ENCODE measurements at places on chromosomes 3 and 15. TPM values are rescaled to one million over a fixed set of nuclear protein-coding genes. Genes with fewer than 3 reads are reported as not detected.

The CCDC191 gene
- 0.78 TPM for total RNA-seq

The STAB1 gene
- not detected for total RNA-seq

DNA sequence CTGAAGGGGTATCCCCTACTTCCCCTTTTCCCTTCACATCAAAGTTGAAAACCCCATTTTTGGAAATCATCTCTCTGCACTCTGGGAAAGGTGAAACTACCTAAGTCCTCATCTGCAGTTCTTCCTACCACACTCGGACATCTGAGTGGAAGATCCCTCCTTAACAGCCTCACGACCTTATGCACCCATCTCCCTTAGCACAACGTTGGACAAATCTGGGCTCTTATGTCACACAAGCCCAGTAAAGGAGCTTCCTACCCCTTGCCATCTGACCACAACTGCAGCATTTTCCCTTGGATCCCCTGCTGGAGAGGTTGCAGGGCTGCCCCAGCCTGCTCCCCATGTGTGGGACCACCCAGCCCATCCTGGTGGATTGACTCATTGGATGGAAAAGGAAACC is 252.1 kb upstream of the ST8SIA2 start:
- DNase-seq: no peak

The CHRM5 gene
- not detected for total RNA-seq

DNA sequence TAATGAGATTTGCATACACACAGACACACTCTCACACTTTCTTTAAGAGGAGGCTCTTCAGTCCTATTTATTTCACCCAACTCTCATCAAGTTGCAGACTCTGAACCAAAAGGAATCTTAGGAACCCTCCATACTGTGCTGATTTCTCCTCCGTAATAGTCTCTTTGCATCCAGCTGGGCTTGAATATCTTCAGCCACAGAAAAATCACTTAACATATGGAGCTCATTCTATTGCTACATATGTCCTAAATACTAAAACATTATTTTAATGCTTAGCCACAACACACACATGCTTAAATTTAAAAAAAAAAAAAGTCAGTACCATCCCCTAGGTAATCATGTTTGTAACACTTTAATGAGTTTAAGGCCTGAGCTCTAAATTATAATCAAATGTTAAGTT is 287.5 kb upstream of the CNTN6 start:
- DNase-seq: no peak

The CTXND1 gene
- total RNA-seq: not detected

- no peak for DNase-seq
Measured at GRCh38 chr3:23518441-23518840, 287.3 kb upstream of the UBE2E1 start.

GRCh38 chr3:49327485-49327884 is 12.4 kb downstream of the USP4 start:
- DNase-seq: peak; percentile 37

DNA sequence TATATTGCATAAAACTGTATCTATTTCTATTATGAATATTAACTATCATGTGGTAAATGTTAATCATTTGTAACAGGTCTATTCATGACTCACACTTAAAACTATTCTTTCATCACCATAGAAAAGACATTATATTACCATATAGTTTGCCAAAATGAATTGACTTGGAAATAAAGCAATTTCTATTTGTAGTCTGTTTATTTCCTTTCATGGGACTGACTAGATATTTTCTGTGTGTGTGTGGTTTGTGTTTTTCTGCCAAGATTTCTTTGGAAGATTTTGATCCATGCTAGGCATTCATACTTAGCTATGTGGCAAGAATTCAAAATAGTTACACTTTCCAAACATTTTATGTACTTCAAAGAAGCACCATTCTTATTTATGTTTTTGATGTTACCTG is 522.5 kb upstream of the AGTR1 start:
- no peak for DNase-seq

GRCh38 chr15:38129531-38130204 is 123.0 kb upstream of the SPRED1 start:
- peak; percentile 70 for DNase-seq

- no peak for DNase-seq
Measured at GRCh38 chr3:129393271-129393670, 35.2 kb downstream of the EFCAB12 start.

DNA sequence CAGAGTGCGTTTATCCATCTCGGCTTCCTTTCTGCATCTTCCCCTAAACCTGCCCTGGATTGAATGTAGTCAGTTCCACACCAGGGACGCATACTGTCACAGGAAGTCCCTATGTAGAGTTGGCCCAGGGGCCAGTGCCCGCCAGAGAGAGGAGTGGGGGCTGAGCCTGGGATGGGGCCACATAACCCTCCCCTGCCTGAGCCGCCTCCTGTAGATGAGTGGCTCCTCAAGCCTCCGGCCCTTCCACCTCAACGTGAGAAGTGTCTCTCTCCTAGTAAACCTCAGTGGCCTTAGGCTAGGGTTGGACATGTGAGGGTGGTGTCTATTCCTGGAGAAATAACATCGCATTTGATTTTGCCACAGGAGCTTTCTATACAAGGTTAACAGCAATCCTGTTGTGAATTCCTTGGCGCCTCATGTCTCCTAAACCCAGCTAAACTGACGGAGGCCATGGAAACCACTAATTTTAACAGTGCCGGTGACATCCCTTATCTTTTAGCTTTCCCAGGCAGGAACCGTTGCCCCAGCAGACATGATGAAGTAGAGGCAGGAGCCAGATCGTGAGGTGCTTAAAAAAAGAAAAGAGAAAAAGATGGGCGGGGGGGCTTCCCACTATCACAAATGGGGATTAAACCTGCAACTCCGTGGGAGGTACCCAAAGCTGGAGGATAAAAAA is 171.1 kb downstream of the CHDH start:
- DNase-seq: no peak

DNA sequence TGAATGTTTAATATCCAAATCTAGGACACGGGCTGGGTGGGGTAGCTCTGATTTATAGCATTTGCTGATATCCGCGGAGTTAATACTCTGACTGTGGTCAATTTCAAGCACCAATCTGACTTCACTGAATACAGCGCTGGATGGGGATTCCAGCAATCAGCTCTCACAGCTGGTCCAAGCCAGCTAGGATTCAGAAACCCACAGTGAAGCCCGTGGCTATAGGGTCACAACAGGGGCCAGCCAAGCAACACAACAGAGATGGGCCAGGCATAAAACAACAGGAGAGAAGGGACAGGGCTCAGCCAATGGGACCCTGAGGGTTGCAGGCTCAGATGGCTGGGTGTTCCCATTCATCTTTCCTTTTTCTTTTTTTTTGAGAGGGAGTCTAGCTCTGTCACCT is 5.4 kb upstream of the LMAN1L start:
- no peak for DNase-seq

The NR2E3 gene
- 0.13 TPM for total RNA-seq

- no peak for DNase-seq
Measured at GRCh38 chr15:101242160-101242998, 9.5 kb downstream of the CHSY1 start.

DNA sequence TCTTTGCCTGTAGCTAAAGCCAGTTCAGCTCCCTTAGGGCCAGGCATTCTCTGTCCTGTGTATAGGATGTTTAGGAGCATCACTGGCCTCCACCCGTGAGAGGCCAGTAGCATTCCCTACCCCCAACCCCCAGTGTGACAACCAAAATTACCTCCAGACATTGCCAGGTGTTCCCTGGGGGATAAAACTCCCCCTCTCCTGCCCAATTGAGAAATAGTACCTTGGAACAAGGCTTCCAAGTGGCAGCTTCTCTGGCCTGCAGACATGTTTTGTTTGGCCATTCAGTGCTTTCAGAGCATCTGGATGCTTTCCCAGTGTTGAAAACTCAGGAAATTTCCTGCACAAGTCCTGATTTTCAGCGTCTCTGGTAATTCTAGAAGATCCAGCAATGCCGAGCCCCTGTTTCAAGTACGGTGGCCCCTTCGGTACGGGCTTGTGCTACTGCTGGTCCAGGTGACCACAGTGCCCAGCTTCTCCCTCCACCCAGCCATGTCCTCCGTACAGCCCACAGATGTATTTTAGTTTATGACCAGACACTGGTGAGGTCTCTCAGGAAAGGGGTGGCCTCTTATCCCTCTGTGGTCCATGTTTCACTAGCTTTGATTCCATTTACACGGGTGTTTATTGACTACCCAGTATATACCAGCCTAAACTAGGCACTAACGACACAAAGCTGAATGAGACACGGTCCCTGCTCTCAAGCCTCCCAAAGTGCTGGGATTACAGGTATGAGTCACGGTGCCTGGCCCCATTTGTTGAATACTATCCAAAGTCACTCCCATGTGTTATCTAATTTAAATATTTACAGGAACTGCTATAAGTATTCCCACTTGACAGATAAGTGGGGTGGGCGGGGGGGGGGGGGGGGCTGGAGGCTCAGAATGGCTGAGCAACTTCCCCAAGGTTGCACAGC is 125.4 kb upstream of the RAD18 start:
- no peak for DNase-seq

The KIF15 gene
- total RNA-seq: 4.9 TPM

DNA sequence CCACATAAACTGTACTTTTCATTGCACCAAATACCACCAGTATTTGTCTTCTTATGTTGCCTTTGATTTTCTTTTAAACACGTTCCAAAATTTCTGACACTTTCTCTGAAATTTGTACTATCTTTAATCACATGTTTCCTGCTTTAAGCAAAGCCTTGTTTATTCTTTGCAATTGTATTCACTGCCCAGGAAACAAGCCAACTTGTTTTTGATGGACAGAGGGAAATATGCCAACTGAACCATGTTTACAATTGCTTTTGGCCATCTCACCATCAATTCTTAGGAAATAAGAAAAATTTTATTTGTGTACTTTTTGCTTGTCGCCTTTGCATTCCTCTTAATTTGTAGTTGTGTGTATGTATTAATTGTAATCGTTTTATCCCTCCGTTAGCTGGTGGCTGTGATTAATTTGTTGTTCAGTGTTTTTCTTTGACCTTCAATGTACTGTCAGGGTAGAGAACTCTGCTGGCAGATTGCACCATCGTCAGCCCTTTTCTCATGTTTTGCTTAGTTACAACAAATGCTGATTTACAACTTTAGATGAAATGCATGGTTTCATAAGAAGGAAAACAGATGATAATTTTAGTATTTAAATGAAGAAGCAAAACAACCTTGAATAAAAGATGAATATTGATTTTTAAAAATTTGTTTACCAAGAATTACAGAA is 19.4 kb upstream of the FEZF2 start:
- no peak for DNase-seq

- no peak for DNase-seq
Measured at GRCh38 chr15:86439614-86440013, 359.9 kb downstream of the AGBL1 start.

The TUSC7 gene
- total RNA-seq: not detected

The ADAMTS9 gene
- total RNA-seq: not detected

DNA sequence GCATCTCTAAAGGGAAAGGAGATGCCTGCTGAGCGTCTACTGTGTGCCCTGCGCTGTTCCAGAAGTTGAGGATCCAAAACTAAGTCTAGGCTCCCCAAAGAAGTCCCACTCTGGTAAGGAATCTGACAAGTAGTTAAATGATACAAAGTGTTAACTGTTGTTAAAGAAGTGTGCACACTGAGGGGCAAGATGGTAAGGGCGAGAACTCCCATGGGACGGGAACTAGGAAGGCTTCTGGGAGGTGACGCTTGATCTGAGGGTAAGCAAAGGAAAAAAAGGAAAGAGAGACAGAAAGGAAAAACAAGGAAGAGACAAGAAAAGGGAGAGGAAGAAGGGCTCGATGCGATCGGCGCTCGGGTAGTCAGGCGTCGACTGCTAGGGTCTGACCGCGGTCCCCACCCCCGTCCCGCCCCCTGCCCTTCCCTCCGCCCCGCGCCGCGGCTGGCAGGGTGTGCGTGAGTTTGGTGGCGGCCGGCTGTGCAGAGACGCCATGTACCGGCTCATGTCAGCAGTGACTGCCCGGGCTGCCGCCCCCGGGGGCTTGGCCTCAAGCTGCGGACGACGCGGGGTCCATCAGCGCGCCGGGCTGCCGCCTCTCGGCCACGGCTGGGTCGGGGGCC is at the start of gene LACTB:
TSS of gene LACTB (plus strand) at position 480 of the 620 bp plus-strand sequence. CDS start at position 491, 11 bp downstream.
- peak; percentile 90 for DNase-seq

DNA sequence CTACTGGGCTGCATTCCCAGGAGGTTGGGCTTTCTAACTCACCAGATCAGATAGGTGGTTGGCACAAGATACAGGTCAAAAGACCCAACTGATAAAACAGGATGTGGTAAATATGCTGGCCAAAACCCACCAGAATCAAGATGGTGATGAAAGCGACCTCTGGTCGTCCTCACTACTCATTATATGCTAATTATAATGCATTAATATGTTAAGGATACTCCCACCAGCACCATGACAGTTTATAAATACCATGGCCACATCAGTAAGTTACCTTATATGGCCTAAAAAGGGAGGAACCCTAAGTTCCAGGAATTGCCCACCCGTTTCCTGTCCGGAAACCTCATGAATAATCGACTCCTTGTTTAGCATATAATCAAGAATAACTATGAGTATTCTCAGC is 31.6 kb downstream of the CFAP44 start:
- DNase-seq: no peak

GRCh38 chr3:18215639-18216038 is 209.5 kb downstream of the SATB1 start:
- no peak for DNase-seq

- DNase-seq: peak; percentile 77
Measured at GRCh38 chr3:20054549-20054987, 14.3 kb downstream of the KAT2B start.

- no peak for DNase-seq
Measured at GRCh38 chr15:80509800-80510199, 105.6 kb downstream of the ARNT2 start.

The CDHR4 gene
- 0.15 TPM for total RNA-seq

The GOLGA8T gene
- total RNA-seq: not detected

GRCh38 chr3:105353485-105354161 is 13.1 kb upstream of the ALCAM start:
- DNase-seq: no peak
